ENCODE measurements at places on chromosomes 7 and 10. TPM values are rescaled to one million over a fixed set of nuclear protein-coding genes. Genes with fewer than 3 reads are reported as not detected.

The AGR2 gene
- total RNA-seq: not detected

The CALHM1 gene
- not detected for total RNA-seq

The GPR15LG gene
- total RNA-seq: not detected

The SLC26A4 gene
- 0.50 TPM for total RNA-seq

The POLL gene
- total RNA-seq: 15.7 TPM

The LGI1 gene
- not detected for total RNA-seq

The PAOX gene
- total RNA-seq: 9.2 TPM

The CAMK2B gene
- 0.26 TPM for total RNA-seq

The TRIM74 gene
- not detected for total RNA-seq

The GIMAP2 gene
- total RNA-seq: 16.2 TPM

The NME8 gene
- total RNA-seq: not detected

The TMEM196 gene
- total RNA-seq: not detected

The ELN gene
- 2.1 TPM for total RNA-seq

- no peaks in the 10 kb centered on the region for H3K4me1 ChIP-seq
- no peak overlapping the region for H3K27ac ChIP-seq
- no peak overlapping the region for H3K4me3 ChIP-seq
- no peaks in the 10 kb centered on the region for H3K36me3 ChIP-seq
- DNase-seq: no peak
- no peaks in the 10 kb centered on the region for H3K27me3 ChIP-seq
Measured at GRCh38 chr7:157897681-157898080, 560.9 kb downstream of the DNAJB6 start.

DNA sequence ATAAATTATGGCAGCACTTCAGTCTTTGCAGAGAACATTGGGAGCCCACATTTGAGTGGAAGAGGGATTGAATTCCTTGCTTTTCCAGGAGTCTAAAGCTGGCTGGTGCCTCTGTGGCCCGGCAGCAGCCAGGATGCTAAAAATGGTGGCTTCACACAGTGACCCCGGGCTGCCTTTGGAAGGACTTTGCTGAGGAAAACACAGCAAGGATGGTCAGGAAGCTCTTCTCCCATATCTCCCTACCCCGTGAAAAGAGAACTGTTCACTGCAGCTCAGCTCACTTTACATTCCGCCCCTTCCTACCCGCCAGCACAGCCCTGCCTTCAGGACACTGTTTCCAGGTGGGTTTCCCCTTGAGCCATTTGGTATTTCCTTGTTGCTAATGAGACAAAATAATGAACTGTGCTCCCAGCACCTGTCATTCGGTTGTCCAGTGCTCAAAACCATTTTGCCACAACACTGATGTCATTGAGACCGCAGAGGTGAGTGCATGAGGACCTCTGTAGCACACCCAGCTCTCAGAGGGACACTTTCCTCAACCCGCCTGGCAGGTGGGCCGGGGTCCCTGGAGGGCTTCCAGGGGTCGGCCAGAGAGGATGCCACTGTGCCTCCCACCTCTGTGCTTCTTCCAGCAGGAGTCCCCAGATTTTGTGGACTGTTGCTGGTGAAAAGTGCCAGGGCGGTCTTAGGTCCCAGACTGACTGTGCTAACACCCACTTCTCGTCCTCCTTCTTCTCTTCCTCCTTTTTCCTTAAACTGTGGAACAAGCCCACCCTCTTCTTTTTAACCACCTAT, 255.7 kb upstream of the PPP2R2D start:
- H3K4me1 ChIP-seq: no peaks in the 10 kb centered on the region
- H3K4me3 ChIP-seq: no peak overlapping the region
- no peaks in the 10 kb centered on the region for H3K36me3 ChIP-seq
- DNase-seq: no peak
- no peaks in the 10 kb centered on the region for H3K27me3 ChIP-seq

DNA sequence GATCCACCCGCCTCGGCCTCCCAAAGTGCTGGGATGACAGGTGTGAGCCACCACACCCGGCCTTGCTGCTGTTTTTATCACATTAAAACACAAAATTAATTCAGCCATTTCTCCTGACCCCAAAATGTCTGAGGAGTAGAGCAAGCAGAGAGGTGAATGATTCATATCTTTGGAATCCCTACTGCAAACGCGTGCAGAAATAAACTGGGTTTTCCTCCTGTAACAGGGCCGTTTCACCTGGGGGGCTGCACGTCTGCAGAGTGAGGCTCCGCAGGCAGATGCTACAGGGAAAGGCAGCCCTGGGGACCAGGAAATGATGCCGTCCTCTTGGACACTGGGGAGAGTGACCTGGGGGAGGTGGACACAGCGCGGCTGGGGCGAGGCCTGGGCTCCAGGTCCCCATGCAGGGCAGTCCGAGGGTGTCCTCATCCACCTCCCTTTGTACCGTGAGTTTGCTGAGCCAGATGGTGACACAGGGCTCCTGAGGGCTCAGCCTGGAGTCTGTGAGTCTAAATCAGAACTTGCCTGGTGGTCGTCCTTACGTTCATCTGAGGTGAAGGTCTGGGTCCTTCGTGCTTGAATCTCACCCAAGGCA, 41.9 kb downstream of the PDGFA start:
- no peaks in the 10 kb centered on the region for H3K36me3 ChIP-seq
- no peaks in the 10 kb centered on the region for H3K27me3 ChIP-seq
- H3K4me1 ChIP-seq: no peaks in the 10 kb centered on the region
- no peak overlapping the region for H3K4me3 ChIP-seq
- no peak for DNase-seq
- no peak overlapping the region for H3K27ac ChIP-seq

- H3K4me3 ChIP-seq: no peak overlapping the region
- no peaks in the 10 kb centered on the region for H3K36me3 ChIP-seq
- H3K4me1 ChIP-seq: no peaks in the 10 kb centered on the region
- DNase-seq: no peak
- no peak overlapping the region for H3K27ac ChIP-seq
- peaks cover 36% of the 10 kb centered on the region for H3K27me3 ChIP-seq
Measured at GRCh38 chr7:1592299-1592871, 22.6 kb upstream of the PSMG3 start.

GRCh38 chr10:118720685-118721538, 33.9 kb downstream of the CACUL1 start:
- peak; percentile 27 for DNase-seq
- H3K27ac ChIP-seq: no peak overlapping the region
- H3K27me3 ChIP-seq: no peaks in the 10 kb centered on the region
- peaks cover 1% of the 10 kb centered on the region for H3K4me1 ChIP-seq
- no peak overlapping the region for H3K4me3 ChIP-seq

GRCh38 chr10:17453035-17453372, 1.4 kb downstream of the ST8SIA6 start:
- no peaks in the 10 kb centered on the region for H3K4me1 ChIP-seq
- H3K27me3 ChIP-seq: peaks cover 7% of the 10 kb centered on the region
- H3K27ac ChIP-seq: no peak overlapping the region
- no peak for DNase-seq
- H3K36me3 ChIP-seq: no peaks in the 10 kb centered on the region
- peak overlapping the region; percentile 46 for H3K4me3 ChIP-seq

DNA sequence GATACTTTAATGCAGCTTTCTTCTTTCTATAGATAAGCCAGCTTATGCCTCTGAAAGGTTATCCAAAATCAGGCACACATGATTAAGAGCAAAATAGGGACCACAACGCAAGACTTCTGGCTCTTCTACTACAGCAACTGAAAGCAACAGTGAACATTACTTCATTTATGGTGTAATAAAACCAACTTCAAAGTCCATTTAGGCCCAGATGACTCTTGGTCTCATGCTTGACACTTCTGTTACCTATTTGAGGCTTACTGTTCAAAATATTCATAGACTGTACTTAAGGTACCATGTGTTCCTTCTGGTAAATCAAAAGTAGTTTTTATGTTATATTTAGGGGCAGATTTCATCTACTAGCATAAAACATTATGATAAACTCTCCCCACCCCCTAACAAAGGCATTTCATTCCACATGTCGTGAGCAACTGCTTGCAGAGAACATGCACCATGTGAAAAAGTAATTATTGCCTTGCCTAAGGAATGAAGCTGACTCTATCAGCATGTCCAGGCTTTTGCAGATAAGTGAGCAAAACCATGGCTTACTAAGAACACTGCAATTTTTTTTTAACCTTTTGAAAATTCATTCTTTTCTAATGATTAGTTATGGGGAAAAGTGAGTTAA, 154.9 kb upstream of the ITGB1 start:
- peak; percentile 85 for DNase-seq
- peak overlapping the region; percentile 78 for H3K27ac ChIP-seq
- H3K36me3 ChIP-seq: no peaks in the 10 kb centered on the region
- H3K27me3 ChIP-seq: no peaks in the 10 kb centered on the region

GRCh38 chr10:59748834-59749233, 4.4 kb downstream of the MRLN start:
- H3K4me1 ChIP-seq: no peaks in the 10 kb centered on the region
- H3K4me3 ChIP-seq: no peak overlapping the region
- no peaks in the 10 kb centered on the region for H3K27me3 ChIP-seq
- no peak overlapping the region for H3K27ac ChIP-seq
- H3K36me3 ChIP-seq: no peaks in the 10 kb centered on the region

DNA sequence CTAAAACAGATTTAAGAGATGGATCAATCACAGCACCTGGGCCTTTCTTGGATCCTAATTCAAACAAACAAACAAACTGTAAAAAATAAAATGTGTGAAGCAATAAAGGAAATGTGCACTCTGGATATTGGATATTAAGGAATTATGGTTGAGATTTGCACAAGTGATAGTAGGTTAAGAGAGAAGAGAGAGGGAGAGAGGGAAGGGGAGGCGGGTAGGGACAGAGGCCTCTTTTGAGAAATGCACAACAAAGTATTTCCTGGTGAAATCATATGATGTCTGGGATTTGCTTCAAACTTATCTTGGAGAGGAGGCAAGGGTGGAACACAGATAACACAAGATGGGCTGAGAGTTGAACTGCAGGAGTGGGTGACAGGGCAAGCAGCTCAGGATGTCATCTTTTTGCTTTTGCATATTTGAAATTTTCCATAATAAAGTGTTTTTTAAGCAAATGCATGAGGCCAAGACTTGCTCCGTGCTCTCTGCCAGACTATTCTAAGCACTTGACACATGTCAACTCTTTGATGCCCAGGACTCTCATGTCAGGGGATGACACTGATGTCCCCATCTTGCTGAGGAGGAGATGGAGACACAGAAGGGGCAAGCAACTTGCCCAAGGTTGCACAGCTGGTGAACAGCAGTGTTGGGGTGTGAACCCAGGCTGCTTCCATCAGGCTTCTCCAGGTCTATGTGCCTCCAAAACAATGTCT, 9.1 kb upstream of the AEBP1 start:
- no peaks in the 10 kb centered on the region for H3K36me3 ChIP-seq
- DNase-seq: no peak
- H3K4me3 ChIP-seq: no peak overlapping the region
- no peaks in the 10 kb centered on the region for H3K27me3 ChIP-seq
- peaks cover 3% of the 10 kb centered on the region for H3K4me1 ChIP-seq

GRCh38 chr7:124130-124949, 68.0 kb upstream of the FAM20C start:
- H3K27me3 ChIP-seq: no peaks in the 10 kb centered on the region
- no peak for DNase-seq
- no peaks in the 10 kb centered on the region for H3K4me1 ChIP-seq
- H3K36me3 ChIP-seq: no peaks in the 10 kb centered on the region
- no peak overlapping the region for H3K27ac ChIP-seq

- H3K27me3 ChIP-seq: no peaks in the 10 kb centered on the region
- peak overlapping the region; percentile 71 for H3K27ac ChIP-seq
- H3K36me3 ChIP-seq: no peaks in the 10 kb centered on the region
Measured at GRCh38 chr10:59098831-59099452, 77.5 kb upstream of the PHYHIPL start.

DNA sequence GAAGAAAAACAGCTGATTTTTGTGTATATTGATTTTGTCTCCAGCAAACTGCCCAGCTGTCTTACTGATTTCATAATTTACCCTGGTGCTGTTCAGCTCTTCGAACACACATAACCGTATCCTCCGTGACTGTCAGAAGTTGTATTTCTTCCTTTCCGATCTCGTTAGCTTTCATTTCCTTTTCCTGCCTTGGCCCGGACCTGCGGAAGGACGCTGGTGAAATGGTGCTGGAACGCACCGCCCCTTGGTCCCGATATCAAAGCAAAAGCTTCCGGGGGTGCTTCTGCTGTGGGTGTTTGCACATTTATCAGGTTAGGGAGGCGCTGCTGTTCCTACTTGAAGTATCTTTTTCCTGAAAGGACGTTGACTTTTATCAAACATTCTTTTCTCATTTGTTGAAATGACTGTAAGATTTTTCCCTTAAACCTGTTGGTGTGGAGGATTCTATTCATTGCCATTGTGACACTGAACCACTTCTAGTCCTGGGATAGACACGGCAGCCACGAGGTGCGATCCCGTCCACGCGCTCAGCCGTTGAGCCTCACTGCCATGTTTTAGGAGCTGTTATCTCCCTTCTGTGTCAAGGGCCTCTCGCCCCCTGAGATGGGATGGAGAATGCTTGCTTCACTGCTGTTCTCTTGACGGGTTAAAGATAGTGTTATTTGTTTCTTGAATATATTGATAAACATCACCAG, 72.6 kb downstream of the FOXL3 start:
- no peak overlapping the region for H3K4me3 ChIP-seq
- no peak overlapping the region for H3K27ac ChIP-seq
- no peaks in the 10 kb centered on the region for H3K27me3 ChIP-seq
